AG04449 (cell line): ENCODE measurements at places on chromosomes 13 and 19.
A peak's percentile ranks its signal among the peaks of the same experiment; 100 is the strongest.

DNA sequence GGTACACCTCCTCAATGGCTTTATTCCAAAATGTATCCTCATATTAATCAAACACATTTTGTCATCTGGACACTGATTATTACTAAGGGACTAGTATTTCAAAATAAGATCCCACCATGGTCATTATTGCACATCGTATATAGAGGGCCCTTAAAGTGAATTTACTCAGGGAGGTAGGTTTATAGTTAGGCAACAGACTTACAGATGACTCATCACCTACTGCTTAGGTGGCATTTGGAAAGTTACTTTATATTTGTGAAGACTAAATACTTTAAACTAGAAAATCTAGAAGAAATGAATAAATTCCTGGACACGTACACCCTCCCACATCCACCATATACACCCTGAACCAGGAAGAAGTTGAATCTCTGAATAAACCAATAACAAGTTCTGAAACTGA is 353.0 kb downstream of the KCTD12 start:
- DNase-seq: no peak

DNA sequence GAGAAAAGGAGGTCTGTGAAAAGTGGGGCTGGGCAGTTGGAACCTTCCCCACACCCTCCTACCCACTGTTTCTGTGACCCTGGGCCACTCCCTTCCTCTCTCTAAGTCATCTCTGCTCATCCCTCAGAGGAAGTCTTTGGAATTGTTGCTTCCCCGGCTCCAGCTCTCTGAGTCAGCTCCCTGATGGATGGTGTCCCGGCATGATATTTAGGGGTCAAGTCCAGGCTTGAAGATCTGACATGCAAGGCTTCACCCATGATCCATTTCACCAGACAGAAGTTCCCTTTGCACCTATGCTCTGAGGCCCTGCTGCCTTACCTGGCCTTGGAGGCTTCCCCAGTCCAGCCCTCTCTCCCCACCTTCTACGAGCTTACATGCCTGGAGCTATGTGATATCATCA is 13.3 kb downstream of the EXOC3L2 start:
- DNase-seq: no peak

DNA sequence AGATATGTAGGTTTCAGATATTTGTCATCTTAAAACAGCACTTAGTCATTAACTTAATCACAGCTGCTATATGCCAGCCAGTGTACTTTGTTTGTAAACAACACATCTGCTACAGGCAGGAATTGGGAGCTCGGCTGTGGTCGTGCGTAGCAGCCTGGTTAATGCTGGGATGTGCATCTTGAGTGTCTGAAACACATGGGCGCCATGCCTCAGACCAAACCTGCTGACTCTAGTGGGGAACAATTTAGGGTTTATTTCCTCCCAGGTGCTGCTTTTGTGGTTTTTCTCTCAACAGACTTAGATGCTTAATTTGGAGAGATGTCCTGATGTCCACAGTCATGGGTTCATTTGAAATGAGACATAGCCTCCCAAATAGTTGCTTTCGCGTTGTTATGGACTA is 238.5 kb upstream of the TMTC4 start:
- DNase-seq: no peak

DNA sequence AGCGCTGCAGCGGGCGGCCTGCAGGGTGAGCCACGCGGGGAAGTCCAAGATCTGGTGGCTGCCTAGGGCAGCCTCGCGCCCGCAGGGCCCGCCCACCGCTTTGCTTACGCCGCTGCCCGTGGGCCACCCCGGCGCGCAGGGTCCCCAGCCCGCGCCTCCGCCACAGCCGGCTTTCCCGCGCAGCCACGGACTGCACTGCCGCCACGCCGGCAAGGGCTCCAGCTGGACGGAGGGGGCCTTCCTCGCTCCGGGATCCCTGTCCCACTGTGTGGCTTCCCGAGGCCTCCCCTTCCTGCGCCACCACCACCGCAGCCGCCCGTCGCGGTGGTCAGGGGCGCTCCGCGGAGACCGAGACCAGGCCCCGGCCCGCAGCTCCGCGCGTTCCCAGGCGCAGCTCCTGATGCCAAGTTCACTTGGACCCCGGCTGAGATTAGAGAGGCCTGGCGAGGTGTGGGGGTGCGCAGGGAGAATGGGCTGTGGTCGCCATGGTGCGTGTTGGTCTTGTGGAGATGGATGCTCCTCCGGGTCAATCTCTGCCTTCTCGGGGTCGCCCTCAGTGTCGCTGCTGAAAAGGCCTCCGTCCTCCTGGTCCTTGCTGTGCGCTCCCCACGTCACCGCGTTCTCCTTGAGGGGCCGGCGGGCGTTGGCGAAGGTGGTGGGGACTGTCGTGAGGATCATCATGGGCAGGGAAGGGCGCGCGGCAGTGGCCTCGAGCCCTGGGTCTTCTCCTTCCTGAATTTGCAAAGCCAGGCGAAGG is 17.9 kb upstream of the RNF17 start:
- DNase-seq: no peak

GRCh38 chr19:1392939-1393530 is 8.3 kb downstream of the GAMT start:
- no peak for DNase-seq

- DNase-seq: no peak
Observed at GRCh38 chr13:110760611-110761010, 47.1 kb downstream of the ING1 start.

- no peak for DNase-seq
Observed at GRCh38 chr13:53847502-53847901, 818.9 kb downstream of the OLFM4 start.

- no peak for DNase-seq
Observed at GRCh38 chr19:2302319-2303210, 5.4 kb downstream of the LINGO3 start.

GRCh38 chr13:112783135-112783977 is 93.5 kb downstream of the ATP11A start:
- DNase-seq: no peak

DNA sequence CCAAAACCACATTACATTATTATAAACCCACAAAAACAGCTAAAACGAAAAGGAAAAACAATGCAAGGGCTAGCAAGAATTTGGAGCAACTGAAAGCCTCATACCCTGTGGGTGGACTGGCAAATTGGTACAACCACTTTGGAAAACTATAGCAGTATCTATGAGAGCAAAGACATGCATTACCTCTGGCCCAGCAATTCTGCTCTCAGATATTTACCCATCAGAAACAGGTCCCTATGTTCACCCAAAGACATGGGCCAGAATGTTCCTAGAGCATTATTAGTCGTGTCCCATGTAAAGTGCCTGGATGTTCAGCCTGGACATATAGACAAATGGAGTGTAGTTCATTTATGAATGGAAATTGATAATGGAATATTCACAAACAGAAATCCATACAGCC is 27.9 kb downstream of the POP4 start:
- no peak for DNase-seq

DNA sequence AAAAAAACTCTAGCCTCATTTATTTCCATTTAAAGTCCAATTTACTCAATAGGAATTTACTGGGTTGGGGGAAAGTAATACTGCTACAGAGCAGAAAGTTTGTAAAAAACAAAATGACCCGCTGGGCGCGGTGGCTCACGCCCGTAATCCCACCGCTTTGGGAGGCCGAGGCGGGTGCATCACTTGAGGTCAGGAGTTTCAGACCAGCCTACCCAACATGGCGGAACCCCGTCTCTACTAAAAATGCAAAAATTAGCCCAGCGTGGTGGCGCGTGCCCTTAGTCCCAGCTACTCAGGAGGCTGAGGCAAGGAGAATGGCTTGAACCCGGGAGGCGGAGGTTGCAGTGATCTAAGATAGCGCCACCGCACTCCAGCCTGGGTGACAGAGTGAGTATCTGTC is 745.6 kb downstream of the SLITRK1 start:
- no peak for DNase-seq

GRCh38 chr19:4639531-4640246 is 373 bp downstream of the TNFAIP8L1 start:
- no peak for DNase-seq

GRCh38 chr19:43672061-43672679 is 2.2 kb upstream of the PLAUR start:
- no peak for DNase-seq

- DNase-seq: no peak
Observed at GRCh38 chr13:34258646-34259386, 440.9 kb downstream of the RFC3 start.

DNA sequence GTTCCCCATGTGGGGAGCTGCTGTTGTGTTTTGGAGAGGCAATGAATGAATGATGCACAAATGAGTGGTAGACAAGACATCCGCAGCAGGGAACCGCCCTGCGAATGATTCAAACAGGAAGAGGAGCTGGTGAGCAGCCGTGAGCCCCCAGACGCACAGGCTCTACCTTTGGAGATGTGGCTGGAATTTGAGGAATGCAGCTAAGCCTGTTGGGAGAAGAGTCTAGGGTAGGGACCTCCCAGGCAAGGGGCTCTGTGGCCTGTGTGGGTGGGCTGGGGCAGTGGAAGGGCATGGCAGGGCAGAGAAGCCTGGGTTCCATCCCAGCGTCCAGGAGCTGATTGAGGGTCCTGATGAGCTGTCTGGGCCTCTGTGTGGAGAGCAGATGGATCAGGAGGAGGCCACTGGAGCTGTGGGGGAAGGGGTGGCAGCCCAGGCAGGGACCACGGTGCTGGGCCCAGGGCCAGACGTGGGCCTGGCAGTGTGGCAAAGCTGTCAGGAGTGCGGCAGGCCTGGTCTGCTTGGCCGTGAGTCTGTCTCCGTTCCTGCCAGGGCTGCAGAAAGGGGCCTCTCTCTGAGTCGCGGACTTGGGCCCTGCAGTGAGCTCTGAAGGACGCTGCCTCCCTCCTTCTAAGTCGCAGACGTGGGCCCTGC is 41.8 kb upstream of the DCUN1D2 start:
- DNase-seq: no peak

- no peak for DNase-seq
Observed at GRCh38 chr13:76812206-76812897, 73.9 kb downstream of the KCTD12 start.

DNA sequence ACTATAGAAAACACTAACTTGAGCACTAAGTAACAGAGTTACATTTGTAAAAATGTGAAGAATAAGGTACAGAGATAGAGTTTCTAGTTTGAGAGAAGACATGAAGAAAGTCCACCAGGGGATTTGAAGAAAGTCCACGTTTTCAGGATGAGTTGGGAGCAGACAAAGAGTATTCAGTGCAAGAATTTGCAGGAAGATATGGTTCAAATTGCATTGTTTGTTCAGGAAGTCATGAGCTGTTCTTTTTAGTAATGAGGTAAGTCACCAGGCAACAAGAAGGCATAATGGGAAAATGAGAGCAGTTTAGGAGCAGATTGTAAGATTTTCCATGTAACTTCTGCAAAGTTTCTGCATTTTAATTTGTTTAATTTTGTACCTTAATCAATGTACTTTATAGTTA is 618.0 kb downstream of the DACH1 start:
- DNase-seq: no peak

- DNase-seq: no peak
Observed at GRCh38 chr13:74025369-74025768, 108.8 kb downstream of the KLF12 start.

- DNase-seq: no peak
Observed at GRCh38 chr19:1864480-1865171, 1.2 kb upstream of the KLF16 start.

DNA sequence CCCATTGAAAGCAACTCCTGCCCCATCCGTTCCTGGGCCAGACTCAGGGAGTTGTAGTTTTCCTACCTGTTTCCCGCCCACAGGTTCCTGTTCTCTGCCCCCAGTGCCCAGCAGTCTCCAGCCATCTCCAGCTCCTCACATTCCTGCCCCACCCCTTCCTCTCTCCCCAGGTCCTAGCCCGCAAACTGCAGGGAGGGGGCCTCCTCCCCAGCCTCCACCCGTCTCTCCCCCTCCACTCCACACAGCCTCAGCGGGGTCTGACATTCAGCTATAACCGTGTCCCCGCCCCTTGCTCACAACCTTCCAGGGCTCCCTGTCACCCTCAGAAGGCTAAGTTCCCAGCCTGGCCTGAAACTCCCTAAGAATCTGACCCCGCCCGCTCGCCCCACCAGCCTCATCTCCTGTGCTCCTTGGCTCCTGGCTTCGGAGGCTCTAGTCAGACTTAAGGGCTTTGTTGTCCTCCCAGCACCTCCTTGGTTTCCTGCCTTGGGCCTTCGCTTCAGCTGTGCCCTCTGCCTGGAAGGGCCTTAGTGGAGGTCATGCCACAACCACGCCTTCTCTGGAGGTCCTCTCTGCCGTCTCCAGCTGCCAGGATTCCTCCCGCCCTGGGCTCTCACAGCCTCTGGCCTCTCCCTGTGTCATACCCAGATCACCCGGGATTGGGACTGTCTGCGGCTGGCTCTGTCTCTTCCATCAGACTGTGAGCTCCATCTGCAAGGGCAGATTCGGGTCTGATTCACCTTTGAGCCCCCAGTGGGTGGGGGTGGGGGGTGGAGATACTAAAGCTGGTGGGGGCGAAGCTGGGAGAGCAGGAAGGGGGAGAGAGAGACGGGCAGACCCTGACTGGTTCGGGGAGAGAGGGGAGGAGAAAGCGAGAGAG is 5.1 kb upstream of the SPACA6 start:
- DNase-seq: no peak

DNA sequence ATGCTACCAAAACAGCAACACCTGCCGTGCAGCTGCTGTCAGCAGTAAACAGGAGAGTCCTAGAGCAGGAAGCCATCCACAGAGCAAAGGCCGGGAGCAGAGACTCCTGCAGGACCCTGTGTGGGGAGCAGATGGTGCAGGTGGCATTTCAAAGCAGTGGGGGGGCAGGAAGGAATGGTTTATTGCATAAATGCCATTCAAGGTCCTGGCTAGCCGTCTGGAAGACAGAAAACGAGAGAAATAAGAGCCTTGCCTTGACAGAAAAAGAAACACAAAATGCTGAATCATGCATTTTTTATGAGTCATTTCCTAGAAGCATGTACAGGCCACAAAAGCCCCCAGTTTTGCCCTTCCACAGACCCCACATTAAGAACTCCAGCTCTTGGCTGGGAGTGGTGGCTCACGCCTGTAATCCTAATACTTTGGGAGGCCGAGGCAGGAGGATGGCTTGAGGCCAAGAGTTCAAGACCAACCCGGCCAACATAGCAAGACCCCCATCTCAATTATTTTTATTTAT is 5.4 kb downstream of the RSPH6A start:
- peak; percentile 23 for DNase-seq

GRCh38 chr13:77563111-77563510 is 27.6 kb downstream of the SCEL start:
- no peak for DNase-seq

- DNase-seq: no peak
Observed at GRCh38 chr13:24361852-24362366, 52.5 kb downstream of the C1QTNF9 start.

GRCh38 chr13:39776439-39776838 is 121.0 kb downstream of the COG6 start:
- peak; percentile 75 for DNase-seq

- DNase-seq: no peak
Observed at GRCh38 chr13:90105849-90106496, 1241.5 kb upstream of the MIR17HG start.

DNA sequence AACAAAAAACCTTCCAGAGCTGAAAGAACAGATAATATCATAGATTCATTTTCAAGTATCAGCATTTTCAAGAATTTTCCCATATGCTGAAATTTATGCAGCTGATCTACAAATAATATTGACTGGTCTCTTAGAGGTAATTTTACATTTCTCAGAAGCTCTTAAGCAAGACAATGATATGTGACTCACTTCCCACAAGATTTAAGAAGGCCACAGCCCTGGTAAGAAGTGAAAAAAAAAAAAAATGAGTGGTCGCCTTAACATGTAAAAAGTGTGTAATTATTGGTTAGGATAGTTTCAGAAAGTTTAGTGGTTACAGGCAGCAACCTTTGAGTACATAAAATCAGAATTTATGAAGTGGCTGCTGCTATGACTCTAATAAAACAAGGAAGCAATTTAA is 54.5 kb downstream of the NUFIP1 start:
- no peak for DNase-seq
